ENCODE measurements at places on chromosomes 6 and 20. TPM values are rescaled to one million over a fixed set of nuclear protein-coding genes. Genes with fewer than 3 reads are reported as not detected.

The FITM2 gene
- total RNA-seq = 11.6 TPM

- no peak for DNase-seq
Measured at GRCh38 chr6:75025371-75025770, 180.5 kb downstream of the COL12A1 start.

The POPDC3 gene
- total RNA-seq = not detected

DNA sequence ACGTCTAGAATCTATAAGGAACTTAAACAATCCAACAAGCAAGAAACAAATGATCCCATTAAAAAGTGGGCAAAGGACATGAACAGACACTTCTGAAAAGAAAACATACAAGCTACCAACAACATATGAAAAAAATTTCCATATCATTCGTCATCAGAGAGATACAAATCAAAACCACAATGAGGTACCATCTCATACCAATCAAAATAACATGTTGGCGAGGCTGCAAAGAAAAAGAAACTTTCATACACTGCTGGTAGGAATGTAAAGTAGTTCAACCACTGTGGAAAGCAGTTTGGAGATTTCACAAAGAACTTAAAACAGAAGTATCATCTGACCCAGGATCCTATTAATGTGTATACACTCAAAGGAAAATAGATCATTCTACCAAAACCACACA, 243.9 kb upstream of the RUNX2 start:
- no peak for DNase-seq

The C20orf202 gene
- not detected for total RNA-seq

DNA sequence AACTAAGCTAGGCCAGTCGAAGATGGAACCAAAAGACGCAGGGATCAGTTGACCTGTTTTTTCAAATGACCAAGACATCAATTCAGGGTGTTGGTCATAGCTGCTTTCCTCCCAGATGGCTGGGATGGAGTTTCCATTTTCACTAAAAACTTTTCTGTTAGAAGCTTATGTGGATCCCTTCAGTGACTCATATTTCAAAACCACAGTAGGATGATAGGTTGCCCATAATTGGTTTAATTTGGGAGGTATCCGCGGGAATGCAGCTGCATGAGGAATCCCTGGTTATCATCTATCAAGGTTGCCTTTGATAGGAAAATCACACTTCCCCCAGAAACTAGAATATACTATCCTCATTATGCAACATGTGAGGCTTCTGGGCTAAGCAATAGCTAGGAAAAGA, 150.9 kb upstream of the MLIP start:
- no peak for DNase-seq

Data from prostate gland (tissue), 2 donors.